ENCODE measurements at places on chromosomes 16 and 17. TPM values are rescaled to one million over a fixed set of nuclear protein-coding genes. Genes with fewer than 3 reads are reported as not detected.

DNA sequence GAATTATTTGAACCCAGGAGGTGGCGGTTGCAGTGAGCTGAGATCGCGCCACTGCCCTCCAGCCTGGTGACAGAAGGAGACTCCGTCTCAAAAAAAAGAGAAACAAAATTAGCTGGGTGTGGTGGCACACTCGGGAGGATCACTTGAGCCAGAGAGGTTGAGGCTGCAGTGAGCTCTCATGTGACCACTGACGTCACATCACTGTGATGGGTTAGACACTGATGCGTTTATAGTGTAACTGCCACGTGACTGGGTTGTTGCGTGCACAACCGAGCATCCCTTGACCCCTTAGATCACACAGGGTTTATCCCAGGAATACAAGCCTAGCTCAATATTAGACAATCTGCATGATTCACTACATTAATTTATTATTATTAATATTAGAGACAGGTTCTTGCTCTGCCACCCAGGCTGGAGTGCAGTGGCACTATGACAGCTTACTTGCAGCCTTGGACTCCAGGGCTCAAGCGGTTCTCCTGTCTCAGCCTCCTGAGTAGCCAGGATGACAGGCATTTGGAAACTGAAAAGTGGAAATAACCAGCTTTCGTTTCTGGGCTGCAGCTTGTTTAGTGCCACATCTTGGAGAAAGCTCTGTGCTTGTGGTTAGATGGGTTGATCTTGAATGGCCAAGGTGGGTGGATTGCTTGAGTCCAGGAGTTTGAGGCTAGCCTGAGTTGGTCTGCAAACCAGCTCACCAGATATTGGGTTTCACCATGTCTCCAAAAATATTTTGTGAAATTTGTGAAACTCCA, 26.4 kb upstream of the ABR start:
- DNase-seq: no peak

- DNase-seq: no peak
These were observed 41.2 kb upstream of the HAPSTR1 start for GRCh38 chr16:9050102-9050830.

- no peak for DNase-seq
These were observed 5.8 kb downstream of the KIF18B start for GRCh38 chr17:44941712-44942331.

DNA sequence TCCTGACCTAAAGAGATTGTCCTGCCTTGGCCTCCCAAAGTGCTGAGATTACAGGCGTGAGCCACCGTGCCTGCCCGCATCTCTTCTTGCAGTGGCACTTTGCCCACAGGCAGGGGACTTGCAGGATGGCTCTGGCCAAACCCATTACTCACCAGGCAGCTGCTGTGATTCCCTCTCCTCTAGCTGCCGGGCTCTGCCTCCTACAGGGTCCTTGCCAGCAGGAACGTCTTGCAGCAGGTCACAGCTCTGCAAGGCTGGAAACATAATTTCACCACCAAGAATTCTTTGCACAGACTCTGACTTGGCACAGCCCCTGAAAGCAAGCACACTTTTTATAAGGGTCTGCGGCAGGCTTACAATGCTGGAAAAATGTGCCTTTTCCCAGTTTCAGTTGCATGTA, 20.3 kb downstream of the COX4I1 start:
- DNase-seq: no peak

The TP53TG3 gene
- not detected for total RNA-seq
